Renal cortex interstitium (tissue), 15 donors: ENCODE measurements at places on chromosomes 2 and 18.

DNA sequence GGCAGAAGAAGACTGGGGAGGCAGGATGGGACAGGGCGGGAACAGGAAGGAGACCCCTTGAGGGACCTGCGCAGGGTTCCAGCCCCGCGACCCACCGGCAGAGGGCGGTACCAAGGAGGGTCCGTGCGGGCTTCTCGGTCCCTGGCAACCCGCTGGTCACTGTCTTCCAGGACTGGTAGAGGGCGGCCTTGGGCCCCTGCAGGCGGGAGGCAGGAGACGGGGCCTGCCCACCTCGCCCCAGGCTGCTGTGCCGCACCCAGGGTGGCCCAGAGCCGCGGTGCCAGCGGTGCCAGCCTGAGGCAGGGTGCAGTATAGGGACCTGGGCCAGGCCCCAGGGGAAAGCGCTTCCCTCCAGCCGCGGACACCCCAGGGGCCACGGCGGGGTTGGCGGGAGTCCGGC lies 34.5 kb downstream of the NEURL3 start:
- peak; percentile 53 for DNase-seq

- no peak for DNase-seq
These were observed 846 bp upstream of the FKBP7 start for GRCh38 chr2:178479275-178479616.

GRCh38 chr2:88190808-88191721 lies 20.9 kb downstream of the THNSL2 start:
- no peak for DNase-seq

DNA sequence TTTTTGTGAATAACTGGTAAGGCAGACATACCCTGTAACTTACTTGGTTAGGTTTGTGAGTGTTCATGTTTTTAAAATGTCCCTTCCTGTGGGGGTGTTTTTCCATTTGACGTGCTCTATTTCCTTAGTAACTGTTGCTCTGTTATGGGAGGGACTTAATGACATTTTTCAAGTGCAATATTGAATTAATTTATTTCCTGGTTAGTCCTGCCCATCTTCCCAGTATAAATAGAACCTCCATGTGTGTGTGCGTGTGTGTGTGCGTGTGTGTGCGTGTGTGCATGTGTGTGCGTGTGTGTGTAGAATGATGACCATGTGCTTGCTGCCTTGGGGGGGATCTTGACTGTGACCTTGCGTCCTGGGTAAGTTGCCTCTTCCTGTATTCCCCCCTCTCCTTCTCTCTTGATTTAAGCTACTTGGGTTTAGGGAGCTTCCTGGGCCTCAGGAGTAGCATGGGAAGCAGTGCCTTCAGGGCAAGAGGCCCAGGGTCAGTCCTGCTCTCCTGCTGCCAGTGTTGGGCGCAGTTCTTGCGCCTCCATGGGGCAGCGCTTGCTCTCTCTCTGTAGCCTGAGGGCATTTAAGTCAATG lies 163.9 kb downstream of the LDLRAD4 start:
- DNase-seq = peak; percentile 48

DNA sequence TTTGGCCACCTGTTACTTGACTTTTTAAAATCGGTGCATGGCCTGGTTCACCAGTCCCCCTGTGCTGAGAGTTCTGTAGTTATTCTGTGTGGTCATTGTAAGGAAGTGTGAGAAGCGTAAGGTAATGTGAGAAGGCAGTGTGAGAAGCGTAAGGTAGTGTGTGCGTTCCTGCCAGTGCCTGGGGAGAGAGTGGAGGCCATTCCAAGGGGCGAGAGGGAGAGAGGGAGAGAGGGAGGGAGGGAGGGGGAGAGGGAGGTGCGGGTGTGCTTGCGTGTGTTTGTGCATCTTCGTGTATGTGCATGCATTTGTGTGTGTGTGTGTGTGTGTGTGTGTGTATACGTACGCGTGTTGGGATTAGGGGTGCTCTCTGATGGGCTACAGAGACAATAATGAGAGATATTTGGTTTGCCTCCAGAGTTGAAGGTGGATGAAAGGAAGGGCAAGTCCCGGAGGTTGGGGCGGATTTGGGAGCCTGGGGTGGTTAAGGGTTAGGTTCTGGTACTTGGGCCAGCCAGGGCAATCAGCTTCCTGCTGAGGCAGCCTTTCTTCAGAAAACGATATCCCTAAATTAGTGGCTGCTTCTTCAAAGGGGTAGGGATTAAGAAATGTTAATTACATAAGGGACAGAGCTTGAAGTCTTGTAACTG lies 53.7 kb downstream of the SGPP2 start:
- DNase-seq = no peak

GRCh38 chr2:26609839-26610277 lies 31.3 kb downstream of the CIB4 start:
- no peak for DNase-seq

GRCh38 chr18:77165503-77166188 lies 33.1 kb upstream of the MBP start:
- no peak for DNase-seq

- DNase-seq = no peak
These were observed 47.6 kb upstream of the FAM124B start for GRCh38 chr2:224449212-224450147.

DNA sequence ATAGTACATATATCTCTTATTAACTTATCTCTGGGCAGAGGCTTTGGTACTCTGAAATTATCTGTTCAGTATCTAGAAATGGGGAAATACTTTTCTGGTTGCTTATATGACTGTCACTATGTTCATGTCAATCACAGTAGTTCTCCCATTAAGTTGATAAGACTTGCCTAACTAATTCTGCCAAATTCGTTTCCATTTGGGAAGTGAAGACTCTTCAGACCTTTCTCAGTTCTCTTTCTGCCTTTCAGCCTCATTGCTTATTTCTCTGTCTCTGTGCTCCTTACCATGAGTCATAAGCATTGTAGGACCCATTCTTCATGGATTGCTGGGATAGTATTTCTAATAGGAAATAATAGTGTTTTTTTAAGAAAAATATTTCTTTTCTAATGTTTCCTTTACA lies 113.5 kb downstream of the PHLPP1 start:
- DNase-seq = no peak

DNA sequence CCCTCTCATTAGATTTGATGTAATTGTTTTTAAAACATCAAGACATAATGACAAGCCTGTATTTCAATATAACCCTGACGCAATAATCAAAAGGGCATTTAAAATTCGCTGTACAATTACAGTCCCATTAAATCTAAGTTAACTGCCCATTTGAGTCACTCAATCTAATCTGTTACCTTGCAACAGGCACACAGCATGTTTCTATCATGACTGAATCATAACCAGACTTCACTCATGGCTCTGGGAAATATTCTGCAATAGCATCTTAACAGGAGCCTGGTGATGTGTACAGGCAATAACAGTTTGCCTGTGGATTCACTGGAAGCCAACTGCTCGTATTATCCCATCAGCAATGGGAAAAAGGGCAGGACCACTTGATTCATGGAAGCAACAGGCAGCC lies 142.3 kb upstream of the NCKAP5 start:
- no peak for DNase-seq

- no peak for DNase-seq
These were observed 116.3 kb downstream of the FSIP2 start for GRCh38 chr2:185854885-185855284.

DNA sequence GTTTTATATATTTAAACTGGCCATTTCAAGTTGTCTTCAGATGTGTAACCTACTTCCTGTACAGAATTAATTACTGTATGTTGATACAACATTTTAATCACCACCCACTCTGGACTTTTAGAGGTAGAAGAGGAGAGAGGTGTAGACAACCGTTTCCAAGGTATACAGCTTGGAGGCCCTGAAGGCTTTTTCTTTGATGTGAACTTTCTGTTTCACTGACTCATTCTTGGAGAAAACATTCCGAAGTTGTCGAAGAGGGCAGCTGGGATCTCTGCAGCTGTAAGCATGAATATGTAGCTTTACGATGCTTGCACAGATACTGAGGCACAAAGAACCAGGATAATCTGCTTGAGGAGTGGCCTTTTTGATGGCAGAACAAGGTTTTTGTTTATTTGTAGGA lies 137.0 kb downstream of the NCKAP5 start:
- DNase-seq = no peak

DNA sequence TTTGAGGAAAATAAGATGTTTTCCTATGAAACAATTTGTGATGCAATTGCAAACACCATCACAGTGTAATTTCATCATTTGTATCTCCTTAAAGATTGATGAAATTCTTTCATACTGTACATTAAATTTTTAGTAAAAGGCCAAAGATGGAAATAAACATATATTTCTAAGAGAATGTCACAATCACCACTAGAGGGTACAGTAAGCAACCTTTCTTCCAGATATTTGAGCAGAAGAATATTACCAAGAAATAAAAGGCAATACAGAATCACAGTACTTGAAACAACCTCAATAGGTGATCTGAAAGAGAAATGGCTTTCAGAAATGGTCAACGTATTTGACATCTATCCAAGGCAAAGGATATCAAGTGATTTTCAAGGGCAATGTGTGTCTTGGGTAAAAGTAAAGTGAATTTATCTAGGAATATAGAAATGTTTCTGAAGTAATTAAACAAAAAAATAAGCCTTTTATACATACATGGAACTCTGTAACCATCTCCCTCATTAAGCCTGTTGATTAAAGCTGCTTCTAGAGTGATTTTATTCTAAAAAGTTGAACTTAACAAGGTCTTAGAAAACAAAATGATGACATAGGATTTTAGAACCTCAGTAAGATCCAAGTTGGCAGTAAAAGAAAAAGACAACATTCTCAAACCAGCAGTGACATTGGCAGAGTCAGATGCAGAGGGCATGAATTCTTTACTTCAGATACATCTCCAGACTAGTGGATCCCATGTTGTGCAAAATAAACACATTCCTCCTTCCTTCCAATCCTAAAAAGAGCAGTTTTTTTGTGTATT lies 90.3 kb upstream of the SESTD1 start:
- no peak for DNase-seq

GRCh38 chr2:111029181-111029927 lies 91.4 kb upstream of the BCL2L11 start:
- DNase-seq = no peak

- DNase-seq = no peak
These were observed 115.1 kb upstream of the ZBTB14 start for GRCh38 chr18:5410582-5410981.

- DNase-seq = peak; percentile 21
These were observed 41.3 kb downstream of the PSMG2 start for GRCh38 chr18:12744103-12744502.

DNA sequence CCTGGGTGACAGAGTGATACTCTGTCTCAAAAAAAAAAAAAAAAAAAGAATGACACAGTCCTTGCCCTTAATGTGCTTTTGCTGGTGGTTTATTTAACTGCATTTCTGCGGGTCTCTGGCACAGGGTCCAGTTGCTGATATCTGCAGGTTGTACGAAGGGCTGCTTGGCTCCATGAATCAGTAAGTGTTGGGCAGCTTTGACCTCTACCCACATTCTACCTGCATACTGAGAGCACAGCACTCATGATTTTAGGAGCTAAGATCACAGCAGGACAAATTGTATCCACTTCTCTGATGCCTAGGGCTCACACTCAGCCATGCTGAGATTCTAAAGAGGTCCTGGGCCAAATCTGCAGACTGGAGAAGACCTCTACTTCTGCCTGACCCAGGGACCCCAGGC lies 119.4 kb upstream of the MYCN start:
- DNase-seq = no peak

DNA sequence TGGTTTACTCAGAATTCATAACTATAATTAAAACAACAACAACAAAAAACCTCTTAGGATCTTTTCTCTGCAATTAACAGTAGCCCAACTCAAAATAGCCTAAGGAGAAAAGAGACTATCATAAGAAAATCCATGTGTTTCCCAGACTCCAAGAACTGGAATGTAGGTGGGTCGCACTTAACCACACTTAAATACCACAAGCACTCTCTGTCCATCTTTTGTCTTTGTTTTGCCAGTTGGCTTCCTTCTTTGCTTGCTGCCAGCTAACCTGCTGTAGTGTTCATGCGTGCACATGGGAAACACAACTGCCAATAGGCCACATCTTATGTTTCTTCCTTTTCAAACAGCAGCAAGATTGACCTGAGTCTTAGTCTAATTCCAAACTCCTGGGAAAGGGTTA lies 24.1 kb upstream of the ACVR1 start:
- no peak for DNase-seq

DNA sequence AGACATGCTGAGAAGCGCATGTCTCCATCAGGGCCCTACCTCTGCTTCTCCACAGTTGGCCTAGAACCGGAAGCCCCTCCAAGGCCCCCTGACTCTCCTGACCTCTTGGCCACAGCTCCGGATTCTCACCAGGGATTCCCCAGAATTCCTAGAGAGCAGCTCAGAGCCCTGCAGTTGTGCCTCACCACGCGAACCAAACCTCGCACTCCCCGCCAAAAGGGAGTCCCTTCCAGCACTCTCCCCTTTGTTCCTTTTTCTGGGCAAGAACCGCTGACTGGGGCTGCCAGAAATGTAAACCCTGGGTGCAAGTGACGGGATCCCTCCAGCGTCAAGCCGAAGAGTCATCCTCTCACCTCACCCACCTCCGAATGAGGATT lies 36.7 kb downstream of the AFF3 start:
- no peak for DNase-seq

- no peak for DNase-seq
These were observed 110.2 kb upstream of the LRP1B start for GRCh38 chr2:142241016-142241415.

- no peak for DNase-seq
These were observed 7.3 kb downstream of the IL1R1 start for GRCh38 chr2:102149644-102150455.

DNA sequence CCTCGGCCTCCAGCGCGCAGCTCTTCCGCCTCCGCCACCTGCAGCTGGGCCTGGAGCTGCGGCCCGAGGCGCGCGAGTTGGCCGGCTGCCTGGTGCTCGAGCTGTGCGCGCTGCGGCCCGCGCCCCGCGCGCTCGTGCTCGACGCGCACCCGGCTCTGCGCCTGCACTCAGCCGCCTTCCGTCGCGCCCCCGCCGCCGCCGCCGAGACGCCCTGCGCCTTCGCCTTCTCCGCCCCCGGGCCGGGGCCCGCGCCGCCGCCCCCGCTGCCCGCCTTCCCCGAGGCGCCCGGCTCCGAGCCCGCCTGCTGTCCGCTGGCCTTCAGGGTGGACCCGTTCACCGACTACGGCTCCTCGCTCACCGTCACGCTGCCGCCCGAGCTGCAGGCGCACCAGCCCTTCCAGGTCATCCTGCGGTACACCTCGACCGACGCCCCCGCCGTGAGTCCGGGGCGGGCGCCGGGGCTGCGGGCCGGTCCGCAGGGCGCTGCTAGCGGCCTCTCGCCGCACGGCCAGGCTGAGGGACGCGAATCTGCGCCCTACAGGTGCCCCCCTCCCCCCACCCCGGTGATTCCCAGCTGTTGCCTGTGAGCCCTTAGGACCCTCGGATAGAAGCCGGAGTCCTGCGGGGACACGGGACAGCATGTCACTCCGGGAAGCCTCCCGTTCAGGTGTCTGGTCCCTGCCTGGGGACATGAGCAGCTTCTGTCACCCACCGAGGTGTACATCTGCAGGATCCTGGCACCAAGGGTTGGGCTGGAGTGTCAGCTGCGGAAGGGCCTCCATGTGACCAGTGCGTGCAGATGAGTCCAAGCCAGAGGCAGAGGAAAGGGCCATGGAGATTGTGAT lies 616 bp downstream of the RNPEPL1 start:
- no peak for DNase-seq

DNA sequence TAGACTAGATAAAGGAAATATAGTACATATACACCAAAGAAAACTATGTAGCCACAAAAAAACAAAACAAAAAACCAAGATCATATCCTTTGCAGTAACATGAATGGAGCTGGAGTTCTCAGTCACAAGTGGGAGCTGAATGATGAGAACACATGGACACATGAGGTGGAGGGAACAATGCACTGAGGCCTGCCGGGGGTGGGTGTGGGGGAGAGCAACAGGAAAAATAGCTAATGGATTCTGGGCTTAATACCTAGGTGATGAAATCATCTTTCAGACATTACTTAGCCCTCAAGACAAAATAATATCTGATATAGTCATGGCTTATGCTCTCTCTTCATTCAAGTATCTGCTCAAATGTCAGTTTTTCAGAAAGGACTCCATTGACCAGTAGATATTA lies 930.6 kb downstream of the LRP1B start:
- no peak for DNase-seq
